NCI-H526 (cell line): ENCODE measurements at places on chromosomes 2 and 18.
A peak's percentile ranks its signal among the peaks of the same experiment; 100 is the strongest.

- DNase-seq = no peak
These were observed 2.4 kb downstream of the FARP2 start for GRCh38 chr2:241358470-241358869.

DNA sequence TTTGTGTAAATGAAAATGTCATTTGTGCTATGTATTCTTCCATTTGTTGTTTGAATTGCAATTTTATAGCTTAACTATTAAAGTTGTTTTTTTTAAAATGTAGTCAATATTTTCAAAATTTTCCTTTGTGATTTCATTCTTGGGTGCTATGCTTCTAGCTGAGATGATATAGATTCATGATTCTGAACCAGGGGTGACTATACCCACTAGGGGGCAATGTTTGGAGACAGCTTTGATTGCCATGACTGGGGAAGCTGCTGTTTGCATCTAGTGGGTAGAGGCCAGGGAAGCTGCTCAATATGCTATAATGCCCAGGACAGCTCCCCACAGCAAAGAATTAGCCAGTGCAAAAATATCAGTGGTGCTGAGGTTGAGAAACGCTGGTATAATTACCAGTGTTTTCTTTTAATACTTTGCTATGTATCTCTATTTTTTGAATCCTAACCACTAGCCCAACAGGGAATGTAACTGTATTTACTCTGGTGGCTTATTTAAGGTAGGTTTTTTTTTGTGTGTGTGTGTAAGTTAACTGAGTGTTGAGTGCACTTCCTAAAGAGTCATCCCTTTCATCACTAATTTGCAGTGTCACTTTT is 99.7 kb downstream of the MEP1B start:
- peak; percentile 63 for DNase-seq

GRCh38 chr2:215156453-215156852 is 18.0 kb upstream of the ABCA12 start:
- DNase-seq = no peak

DNA sequence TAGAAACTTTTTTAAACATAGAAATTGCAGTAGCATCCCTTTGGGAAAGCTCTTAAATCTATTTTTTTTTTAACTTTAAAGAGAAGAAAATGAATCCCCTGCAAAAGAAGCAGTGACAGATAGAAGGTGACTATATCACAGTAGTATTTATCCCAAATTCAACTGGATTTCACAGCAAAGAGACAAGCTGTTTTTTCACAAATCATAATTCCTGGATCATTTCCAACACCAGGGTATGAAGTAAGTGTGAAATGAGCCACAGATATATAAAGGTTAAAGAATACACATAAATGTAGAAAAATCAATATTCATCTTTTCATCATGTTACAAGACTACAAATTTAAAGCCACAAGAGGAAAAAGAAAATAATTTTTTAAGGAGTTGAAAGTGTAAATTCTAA is 1404.9 kb upstream of the NXPH2 start:
- DNase-seq = no peak

DNA sequence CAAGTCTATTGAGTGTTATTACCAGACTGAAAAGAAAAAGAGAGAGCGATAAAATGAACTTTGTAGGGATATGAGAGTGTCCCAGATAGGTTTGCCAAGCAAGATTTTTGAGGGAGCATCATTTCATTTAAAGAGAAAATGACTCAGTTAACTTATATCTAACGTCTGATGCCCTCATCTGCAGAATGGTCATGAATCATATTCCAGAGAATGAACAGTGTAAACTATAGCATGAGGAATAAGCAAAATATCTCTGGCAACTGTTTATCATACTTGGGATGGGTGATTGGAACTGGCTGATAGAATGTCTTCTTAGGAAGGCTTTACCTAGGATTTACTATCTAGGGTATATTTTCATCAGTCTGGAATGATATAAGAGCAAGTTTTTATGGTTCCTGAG is 289.4 kb downstream of the CMPK2 start:
- no peak for DNase-seq

DNA sequence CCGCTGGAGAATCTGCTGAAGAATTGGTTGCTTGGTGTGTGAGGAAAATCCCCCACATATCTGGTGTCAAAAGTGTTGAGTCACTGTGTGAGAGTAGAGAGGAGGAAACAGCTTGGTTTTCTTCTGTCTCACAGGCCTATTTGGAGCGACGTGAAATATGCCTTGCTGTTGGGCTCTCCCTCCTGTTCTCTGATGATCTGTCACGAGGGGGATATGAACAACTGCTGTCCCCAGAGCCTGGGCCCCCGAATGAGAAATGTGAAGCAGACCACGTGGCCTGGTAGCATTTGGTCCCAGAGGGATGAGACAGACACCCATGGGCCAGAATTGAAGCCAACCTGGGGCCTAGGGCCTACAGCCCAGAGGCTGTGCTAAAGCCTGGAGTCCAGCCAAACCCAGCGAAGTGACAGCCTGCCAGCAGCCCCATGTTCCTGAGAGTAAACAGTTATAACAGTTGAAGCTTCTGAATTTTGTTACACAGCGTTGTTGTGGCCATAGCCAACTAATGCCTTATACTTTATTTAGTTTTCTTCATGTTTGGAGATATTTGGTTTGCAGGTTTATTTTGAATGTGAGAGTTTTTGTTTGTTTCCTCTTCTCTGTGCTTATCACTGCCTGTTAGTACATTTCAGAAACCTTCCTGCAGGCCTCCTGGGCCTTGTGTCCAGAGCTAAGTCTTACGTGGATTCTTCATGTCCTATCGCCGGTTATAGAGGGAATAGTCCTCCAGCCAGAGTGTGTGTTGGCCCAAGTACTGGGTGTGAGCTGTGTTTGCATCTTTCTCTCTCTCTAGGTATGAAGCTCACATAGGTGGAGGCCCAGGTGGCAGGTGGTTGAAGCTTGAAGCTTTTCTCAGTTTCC is 18.7 kb upstream of the COLEC12 start:
- no peak for DNase-seq

DNA sequence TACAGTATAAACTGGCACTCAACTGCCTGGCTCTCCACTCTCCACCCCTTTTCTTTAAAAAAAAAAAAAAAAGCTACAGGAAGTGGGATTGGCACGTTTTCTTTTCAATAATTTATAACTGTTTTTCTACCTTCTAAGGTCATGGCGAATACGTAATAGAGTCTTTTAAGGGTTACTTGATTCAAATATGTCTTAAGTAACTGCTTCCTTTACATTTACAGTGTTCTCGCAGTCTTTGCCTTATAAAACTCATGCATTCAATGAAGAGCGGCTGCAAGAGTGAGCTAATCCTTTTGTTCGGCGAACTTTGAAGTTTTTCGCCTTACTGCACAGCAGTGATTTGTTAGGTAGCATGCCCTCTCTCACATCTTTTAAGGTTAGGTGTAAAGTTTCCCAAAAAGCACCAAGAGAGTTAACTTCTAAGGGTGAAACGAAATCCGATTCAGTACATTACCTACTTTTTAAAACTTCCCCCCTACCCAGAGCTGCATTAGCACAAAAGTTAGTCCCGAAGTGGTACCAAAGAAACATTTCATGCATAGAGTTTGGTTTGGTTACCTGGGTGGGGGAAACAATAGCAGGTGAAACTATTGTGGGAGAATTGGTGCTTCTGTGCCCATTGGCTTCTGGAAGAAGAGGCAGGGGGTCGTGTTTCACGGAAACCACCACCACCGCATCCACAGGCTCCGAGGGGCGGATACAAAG is 2.0 kb downstream of the KCTD1 start:
- DNase-seq = no peak

- no peak for DNase-seq
These were observed 75.0 kb downstream of the NRXN1 start for GRCh38 chr2:50956886-50957285.

DNA sequence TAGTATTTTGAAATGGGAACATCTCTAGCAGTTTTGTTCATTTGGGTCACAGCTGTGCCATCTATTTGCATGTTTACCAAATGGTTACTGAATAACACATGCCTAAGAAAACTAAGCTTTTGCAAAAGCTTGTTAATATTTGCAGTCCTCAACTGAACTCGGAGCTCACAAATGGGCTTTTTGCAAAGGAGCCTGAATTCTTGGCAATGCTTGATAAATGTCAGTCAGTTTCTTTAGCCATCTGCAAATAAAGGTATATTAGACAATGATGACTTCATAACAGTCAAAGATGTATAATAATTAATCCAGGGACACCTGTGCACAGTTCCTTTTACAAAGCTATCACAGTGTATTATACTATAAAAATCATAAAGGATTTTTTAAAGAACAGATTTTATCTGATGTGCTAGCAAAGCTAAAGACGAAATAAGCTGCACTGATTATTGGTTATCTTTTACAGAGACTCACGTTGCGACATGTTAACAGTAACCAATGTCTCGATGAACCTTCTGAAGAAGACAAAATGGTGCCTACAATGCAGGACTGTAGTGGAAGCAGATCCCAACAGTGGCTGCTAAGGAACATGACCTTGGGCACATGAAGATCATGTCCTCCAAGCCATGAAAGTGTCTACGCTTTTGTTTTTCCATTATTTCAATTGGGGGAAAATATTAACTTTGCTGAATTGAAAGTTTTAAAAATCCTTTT is 248.4 kb upstream of the KCNJ3 start:
- no peak for DNase-seq

GRCh38 chr2:111157071-111157661 is 36.5 kb downstream of the BCL2L11 start:
- peak; percentile 30 for DNase-seq

GRCh38 chr2:62458206-62458641 is 47.8 kb downstream of the TMEM17 start:
- DNase-seq = no peak

DNA sequence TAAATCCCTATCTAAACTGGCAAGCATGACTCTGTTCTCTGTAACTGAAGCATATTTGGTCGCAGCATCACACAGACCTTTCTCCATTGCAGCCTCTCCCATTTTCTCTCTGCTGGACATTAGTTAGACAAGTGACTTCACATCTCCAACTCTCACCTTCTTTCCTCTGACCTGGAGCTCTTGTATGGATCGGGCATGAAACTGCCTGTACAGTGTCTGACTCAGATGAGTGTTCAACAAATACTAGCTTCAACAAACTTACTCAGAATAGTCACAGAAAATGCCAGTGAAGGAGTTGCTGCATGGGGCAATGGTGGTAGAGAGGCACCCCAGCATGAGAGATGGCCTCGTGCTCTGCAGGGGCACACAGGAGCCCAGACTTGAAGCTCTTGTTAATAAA is 104.7 kb upstream of the COPS8 start:
- DNase-seq = no peak

- DNase-seq = no peak
These were observed 4.9 kb downstream of the TMEM17 start for GRCh38 chr2:62501069-62501468.

GRCh38 chr2:27582129-27582694 is 630 bp upstream of the ZNF512 start:
- no peak for DNase-seq

DNA sequence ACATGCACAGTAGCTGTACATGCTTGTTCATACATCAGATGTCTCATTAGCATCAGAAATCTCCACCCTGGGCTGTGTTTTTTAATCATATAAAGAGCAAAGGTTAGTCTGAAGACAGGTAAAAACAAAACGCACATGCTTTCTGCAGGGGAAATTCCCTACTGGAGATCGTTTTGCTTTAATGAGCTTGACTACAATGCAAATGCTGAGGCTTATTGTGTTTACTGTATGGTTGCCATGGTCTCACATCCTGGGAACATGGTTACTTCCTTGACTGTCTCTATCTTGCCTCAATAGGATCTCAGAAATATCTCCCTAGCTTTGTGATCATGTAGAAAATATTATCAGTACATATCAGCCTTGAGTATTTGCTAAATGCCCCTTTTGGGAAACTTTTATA is 336.5 kb upstream of the TFPI start:
- DNase-seq = peak; percentile 84

DNA sequence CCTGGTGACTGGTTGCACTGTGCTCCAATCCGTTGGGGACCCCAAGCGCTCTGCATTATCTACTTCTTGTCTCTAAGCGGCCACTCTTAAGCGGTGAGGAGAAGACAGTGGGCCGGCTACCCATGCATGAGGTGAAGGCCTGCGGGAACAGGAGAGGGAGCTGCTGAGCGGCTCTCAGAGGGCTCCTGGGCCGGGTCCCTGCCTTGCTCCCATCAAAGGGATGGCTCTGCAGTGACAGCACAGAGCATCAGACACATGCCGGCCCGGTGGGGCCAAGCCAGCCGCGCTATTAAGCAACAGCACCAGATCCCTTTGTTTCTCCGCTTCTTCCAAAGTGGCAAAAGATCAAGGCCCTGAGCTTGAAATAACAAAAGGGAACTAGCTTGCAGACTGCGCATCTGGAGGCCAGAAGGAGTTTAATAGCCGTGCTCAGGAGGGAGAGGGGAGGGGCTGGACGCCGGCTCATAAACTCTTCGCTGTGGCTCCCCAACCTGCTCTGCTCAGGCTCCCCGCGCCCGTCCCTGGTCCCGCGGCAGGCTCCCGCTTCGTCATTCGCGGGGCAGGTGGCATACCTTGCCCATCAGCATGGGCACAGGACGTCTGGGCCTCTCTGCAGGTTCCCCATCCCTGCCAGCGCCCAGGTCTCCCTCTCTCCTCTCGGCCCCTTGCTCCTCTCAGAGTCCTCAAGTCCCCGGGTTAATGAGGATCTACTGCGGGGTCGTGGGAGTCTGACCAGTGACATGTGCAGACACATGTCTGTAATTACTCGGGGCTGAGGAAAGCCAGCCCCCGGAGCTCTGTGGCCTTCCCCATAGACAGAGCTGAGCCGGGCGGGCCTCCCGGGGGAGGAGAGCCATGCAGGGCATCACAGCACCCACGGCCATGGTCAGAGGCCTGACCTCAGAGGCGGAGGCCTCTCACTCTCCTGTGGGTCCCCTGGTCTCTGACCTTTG is 96.7 kb downstream of the ASB1 start:
- DNase-seq = no peak

GRCh38 chr2:136393514-136393913 is 275.6 kb upstream of the CXCR4 start:
- DNase-seq = no peak

DNA sequence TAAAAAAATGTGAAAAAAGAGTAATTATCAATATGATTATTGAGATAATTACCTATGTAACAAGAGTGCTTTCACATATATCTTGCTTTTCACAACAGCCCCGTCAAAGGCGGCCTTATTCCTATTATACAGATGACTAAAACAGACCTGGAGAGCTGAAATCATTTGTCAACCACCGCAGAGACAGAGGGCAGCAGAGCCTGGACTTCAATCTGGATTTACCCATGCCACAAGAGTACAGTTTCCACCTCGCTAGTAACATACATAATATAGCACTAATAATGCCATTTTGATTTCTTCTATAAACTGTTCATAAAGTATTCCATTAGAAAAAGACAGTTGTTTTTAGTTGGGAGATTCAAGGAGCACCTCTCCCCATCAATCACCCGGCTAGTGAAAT is 121.8 kb downstream of the EPB41L3 start:
- DNase-seq = no peak

- no peak for DNase-seq
These were observed 66.5 kb downstream of the EVA1A start for GRCh38 chr2:75494137-75494769.

DNA sequence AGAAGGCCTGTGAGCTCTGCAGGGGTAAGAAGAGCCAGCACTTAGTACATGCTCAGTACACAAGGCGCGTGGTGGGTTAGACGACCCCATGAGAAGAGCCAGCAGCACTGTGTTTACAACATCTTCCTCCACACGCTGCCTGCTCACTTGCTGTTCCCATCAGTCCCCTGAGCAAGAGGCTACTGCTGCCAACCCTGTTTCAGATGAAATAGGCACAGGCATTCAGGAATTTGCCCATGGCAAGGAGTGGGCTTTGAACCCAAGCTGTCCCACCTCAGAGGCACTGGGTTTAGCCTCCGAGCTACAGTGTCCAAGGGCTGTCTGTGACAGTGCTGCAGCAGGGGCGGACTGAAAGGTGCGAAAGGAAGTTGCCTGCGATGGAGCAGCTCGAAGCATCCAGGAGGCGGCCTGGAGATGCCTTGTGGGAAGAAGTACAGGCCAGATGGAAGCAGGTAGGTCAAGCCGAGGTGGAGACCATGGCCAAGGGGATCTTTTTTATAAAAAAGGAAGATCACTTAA is 121.5 kb upstream of the PXDN start:
- no peak for DNase-seq
